Stimulated activated CD8-positive, alpha-beta memory T cell treated with anti-CD3 and anti-CD28 coated beads, Interleukin-4, amount 100 ng/mL, for 4 hours (primary cell): ENCODE measurements at places on chromosomes 13 and 19.

GRCh38 chr19:38949580-38950367 lies 19.0 kb downstream of the MRPS12 start:
- DNase-seq: peak; percentile 59

DNA sequence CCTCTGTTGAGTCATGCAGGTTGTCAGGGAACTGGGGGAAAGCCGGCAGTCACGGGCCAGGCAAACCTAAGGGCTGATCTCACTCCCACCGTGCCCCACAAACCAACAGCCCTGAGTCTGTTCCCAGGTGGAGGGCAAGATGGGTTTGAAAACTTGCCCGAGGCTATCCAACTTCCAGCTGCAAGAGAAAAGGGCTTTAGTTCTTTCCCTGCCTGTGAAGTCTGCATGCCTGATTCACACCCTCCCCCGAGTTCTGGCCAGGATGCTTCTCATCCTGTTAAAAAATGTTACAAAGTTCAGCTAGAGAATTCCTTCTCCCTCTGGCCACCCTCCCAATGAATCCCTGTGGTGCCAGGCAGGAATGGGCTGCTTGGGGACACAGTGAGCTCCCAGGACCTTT lies 33.1 kb downstream of the MYO16 start:
- DNase-seq: no peak

GRCh38 chr13:51271528-51272085 lies 49.4 kb downstream of the FAM124A start:
- DNase-seq: no peak

DNA sequence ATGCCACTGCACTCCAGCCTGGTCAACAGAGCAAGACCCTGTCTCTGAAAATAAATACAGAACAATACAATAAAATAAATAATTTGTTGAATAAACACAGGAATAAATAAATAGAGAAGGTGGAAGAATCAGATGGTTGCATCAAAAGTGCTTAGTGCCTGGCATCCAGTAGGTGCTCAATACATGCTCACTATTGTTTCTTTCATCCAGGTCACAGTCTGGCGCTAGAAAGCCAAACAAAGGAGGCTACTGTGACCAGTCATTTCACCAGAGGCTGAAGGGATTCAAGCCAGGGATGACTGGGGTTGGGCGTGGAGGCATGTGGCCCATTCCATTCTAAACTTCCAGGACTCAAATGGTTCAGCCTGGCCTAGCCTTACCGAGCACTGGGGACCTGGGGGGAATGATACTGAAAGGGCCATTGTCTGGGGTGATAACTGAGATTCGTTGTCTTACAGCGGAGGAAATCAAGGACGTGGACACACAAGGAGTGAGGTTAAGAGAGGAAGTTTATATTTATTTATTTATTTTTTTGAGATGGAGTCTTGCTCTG lies 3.6 kb upstream of the NDUFB7 start:
- no peak for DNase-seq

GRCh38 chr19:33400856-33401682 lies 27.6 kb downstream of the CEBPG start:
- DNase-seq: no peak
